ENCODE measurements at places on chromosomes 5 and 9.

DNA sequence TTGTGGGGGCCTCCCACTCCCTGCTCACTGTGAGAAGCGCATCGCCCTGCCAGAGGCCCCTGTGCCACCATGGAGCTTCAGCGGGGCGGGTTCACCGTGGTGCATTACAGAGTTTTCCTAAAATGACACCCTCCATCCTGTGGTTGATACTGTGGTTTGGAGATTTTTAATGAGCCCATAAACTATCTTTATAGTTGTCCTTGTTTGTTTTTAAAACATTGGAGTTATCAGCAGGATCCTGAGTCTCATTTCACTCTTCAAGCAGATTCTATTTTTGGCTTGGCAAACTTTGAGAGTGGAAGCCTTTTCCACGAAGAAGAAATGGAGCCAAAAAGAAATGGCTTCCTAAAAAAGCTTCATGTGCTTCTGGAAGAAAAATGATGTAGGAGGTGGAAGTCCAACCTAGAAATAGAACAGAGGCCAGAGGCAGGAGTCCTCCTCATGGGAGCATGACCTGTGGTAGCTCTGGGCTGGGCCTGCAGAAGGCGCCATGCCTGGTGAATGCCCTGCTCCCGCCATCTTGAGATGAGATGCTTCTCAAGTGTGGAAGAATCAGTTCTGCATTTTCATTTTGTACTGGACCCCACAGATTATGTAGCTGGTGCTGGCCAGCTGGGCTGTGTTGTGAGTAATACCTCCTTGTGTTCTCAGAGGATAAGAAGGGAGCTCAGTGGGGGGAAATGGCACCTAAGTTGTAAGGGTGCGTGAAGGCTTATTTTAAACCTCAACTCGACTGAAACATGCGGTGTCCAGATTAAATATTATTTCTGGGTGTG lies 79.0 kb upstream of the RAI14 start:
- no peak for DNase-seq

- DNase-seq, result no peak
Measured at GRCh38 chr9:105206821-105207699, 37.4 kb upstream of the SLC44A1 start.

DNA sequence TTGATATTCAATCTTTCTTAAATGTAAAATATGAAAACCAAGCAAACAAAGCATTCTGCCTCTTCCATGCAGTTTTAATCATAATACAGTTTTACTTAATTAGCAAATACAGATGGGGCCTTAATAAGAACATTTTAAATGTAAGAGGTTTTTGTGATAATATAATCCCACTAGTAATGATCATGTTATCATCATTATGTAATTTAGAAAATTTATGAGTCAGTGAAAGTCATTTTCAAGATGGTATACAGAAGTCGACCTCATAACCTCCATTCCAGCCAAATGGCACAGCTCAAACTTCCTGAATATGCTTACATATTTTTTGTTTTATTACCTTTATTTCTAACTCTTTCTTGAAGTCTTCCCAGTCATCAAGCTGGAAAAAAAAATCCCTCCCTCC lies 102.2 kb upstream of the GNA14 start:
- DNase-seq, result no peak

DNA sequence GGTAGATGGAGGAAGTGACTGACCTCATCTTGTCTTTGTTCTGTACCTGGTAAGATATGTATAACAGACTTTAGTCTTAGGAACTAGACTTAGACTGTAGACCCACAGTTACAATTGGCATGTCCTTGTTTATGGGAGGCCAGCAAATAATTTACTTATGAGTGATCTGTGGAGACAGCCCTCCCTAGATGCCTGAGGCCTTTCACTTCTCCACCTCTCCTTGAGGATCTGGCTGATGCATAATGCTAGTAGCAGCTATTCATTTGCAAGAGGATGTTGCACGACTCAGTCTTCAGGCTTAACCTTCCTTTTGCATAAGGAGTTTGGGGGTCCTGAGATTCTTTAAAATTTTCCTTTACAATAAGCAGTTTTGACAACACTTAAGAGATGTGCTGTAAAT lies 100.7 kb downstream of the YTHDC2 start:
- DNase-seq, result no peak

DNA sequence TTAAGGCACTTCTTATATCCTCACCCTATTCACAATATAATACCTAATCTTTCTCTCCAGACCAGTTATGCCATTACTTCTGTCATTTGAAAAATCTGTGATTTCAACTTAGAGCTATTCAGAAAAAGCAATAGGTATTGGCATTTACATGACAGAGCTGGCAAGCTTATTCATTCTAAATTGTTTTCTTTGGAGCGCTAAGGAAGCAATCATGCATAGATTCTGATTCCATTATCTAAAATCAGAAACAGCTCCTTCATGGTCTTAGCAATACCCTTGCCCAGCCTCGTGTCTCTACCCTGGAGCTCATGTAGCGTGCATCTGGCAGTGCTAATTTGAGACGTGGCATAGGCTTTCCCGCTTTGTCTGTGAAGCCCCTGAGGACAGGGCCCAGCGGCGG lies 4.5 kb downstream of the SLC1A1 start:
- no peak for DNase-seq

- DNase-seq, result no peak
Measured at GRCh38 chr5:55856516-55857246, 5.5 kb downstream of the IL31RA start.

DNA sequence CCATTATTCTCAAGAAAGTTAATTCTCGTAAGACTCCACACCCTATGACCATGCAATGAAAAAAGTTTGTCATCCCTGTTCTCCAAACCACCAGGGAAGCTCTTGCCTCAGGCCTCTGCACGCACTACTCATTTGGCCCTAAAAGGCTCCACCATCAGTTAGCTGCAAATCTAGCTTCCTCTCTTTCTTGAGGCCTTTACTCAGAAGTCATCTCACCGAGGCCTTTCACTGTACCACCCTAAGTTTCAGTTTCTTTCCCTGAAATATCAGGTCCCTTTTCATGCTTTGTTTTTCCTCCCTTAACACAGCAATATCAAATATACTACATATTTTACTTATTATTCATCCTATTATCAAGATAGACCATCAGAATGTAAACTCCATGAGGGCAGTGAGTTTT lies 39.1 kb downstream of the OXCT1 start:
- DNase-seq, result no peak

- DNase-seq, result no peak
Measured at GRCh38 chr5:52796031-52796430, 8.3 kb downstream of the ITGA1 start.

DNA sequence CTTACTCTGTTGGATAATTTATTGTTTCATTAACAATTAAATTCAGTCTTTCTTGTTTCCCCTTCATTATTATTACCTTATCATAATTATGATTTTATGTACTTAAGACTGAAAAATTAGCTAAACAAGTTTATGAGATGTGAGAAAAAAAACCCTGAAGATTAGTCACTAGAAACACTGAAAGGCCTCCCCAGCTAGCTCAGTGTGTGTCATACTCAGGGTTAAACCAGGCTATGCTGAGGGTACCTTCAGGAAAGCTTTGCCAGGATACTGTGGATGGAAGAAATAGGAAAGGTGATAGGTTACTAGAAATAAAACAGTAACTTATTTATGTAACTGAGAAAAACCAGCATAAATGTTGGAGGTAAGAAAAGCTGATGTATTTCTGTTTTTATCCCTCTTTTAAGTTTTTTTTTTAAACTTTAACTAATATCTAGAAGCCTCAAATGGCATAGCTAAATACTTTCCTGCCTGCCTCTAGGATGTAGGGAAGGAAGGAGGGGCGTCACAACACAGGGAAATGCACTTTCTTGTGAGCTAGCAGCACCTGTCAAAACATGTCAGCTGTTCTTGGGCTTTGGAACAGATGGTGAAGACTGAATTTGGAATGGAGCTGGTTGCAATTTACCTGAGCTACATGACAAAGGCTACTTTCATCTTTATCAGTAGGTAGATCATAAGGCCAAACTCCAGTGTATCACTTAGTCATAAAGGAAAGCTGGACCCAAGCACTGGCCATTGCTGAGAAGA lies 24.2 kb downstream of the NMRK1 start:
- no peak for DNase-seq

DNA sequence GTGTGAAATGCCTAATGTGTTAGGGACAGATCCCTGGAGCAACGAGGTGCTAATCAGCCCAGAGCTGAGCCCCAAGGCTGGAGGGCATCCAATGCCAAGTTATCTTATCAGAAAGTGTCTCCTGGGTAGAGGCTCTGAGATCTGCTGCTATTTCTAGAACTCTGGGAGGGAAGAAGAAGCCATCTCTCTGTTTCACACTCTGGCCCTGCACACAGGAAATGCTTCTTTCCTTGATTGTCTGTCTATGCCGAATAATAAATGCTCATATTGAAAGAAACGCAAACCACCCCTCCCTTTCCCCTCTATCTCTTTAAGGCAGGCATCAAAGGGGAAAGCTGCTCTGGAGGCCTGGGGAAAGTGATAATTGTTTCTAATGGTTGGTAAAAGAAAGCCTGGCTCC lies 166.7 kb downstream of the PAPPA start:
- DNase-seq, result no peak

DNA sequence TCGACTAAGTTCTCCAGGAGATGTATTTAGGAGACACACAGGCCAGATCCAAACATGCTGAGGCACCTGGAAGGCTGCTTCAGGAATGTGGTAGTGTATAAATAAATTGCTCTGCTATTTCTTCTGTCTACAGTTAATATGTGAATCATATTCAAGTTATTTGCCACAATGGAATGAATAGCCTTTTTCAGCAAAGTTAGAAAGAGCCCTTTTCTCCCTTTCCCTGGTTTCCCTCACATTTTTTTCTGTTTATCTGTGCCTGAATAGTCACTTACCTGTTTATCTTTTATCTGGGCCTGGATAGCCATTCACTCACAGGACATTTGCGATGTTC lies 44.1 kb upstream of the CLINT1 start:
- no peak for DNase-seq

DNA sequence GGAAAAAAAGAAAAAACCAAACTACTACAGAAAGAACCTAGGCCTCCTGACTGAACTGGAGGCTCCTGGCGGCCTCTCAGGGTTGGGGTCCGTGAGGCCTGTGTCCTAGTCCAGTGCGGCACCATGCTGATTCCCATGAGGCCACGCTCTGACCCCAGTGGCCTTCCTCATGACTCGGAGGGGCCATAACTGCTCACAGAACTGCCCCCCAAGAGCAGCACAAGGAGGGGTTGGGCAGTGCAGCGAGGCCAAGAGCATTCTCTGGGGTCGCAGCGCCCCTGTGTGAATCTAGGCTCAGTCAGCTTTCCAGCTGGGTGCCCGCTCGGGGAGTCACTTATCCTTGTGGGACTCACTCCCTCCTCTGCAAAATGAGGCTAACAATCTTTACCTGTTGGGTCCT lies 79.3 kb upstream of the FBXW11 start:
- DNase-seq, result no peak

GRCh38 chr9:6655036-6655435 lies 9.5 kb upstream of the GLDC start:
- no peak for DNase-seq

GRCh38 chr5:113042491-113043243 lies 66.1 kb downstream of the DCP2 start:
- no peak for DNase-seq

Measured in stimulated activated naive CD4-positive, alpha-beta T cell (primary cell).